A549 treated with dexamethasone at 1 μM for 4 hours (cell line): ENCODE measurements at places on chromosomes 6 and 20. TPM values are rescaled to one million over a fixed set of nuclear protein-coding genes. Genes with fewer than 3 reads are reported as not detected.

The CFAP61 gene
- 0.21 to 0.48 TPM (median 0.40 TPM) in 5 replicates for total RNA-seq

The PBOV1 gene
- total RNA-seq = not detected in 5 replicates

The GMEB2 gene
- total RNA-seq = 7.3 to 10.5 TPM (median 10.1 TPM) in 5 replicates

The TTK gene
- 17.9 to 22.0 TPM (median 19.0 TPM) in 5 replicates for total RNA-seq

The UBE2C gene
- 220 to 247 TPM (median 230 TPM) in 5 replicates for total RNA-seq

The HCRTR2 gene
- not detected in 5 replicates for total RNA-seq

The RRAGD gene
- 3.6 to 5.6 TPM (median 4.5 TPM) in 5 replicates for total RNA-seq

The SLC32A1 gene
- total RNA-seq = 0.04 TPM in 1 of 5 replicates, not detected in the others

The PROKR2 gene
- total RNA-seq = not detected in 5 replicates

The SNAI1 gene
- 7.4 to 14.7 TPM (median 13.0 TPM) in 5 replicates for total RNA-seq

The STX11 gene
- 1.8 to 2.5 TPM (median 2.4 TPM) in 5 replicates for total RNA-seq

The HACE1 gene
- total RNA-seq = 2.4 to 3.2 TPM (median 2.8 TPM) in 5 replicates

The LY6G6F gene
- total RNA-seq = not detected in 5 replicates

The MMP24 gene
- 23.4 to 37.2 TPM (median 35.6 TPM) in 5 replicates for total RNA-seq

The SLC22A16 gene
- total RNA-seq = not detected in 5 replicates

The MYO6 gene
- total RNA-seq = 6.1 to 8.7 TPM (median 7.1 TPM) in 5 replicates

The NR2E1 gene
- total RNA-seq = 0.06 to 0.07 TPM (median 0.07 TPM) in 4 of 5 replicates, not detected in the other

The PGC gene
- total RNA-seq = 0.09 to 0.14 TPM (median 0.10 TPM) in 3 of 5 replicates, not detected in the others

The ADGRG6 gene
- total RNA-seq = 43.7 to 81.4 TPM (median 72.2 TPM) in 5 replicates

The ECT2L gene
- not detected in 5 replicates for total RNA-seq

The ZNF451 gene
- 8.0 to 12.1 TPM (median 9.7 TPM) in 5 replicates for total RNA-seq

The TMEM244 gene
- total RNA-seq = not detected in 5 replicates

The LGSN gene
- 1.9 to 3.7 TPM (median 2.7 TPM) in 5 replicates for total RNA-seq

The DEFB132 gene
- total RNA-seq = not detected in 5 replicates

The RAMACL gene
- 0.07 to 0.18 TPM (median 0.11 TPM) in 5 replicates for total RNA-seq

The MUC21 gene
- total RNA-seq = 0.02 TPM in 1 of 5 replicates, not detected in the others

The ELOVL4 gene
- total RNA-seq = 1.4 to 1.8 TPM (median 1.6 TPM) in 5 replicates

The SNX3 gene
- total RNA-seq = 72.3 to 119 TPM (median 114 TPM) in 5 replicates

The PNPLA1 gene
- total RNA-seq = 0.03 TPM in 1 of 5 replicates, not detected in the others

The GGT7 gene
- total RNA-seq = 5.3 to 7.8 TPM (median 6.6 TPM) in 5 replicates

The ABCF1 gene
- 51.7 to 57.5 TPM (median 54.5 TPM) in 5 replicates for total RNA-seq

The ADTRP gene
- total RNA-seq = 0.29 to 0.90 TPM (median 0.75 TPM) in 5 replicates

The KIF6 gene
- 0.15 to 0.34 TPM (median 0.23 TPM) in 5 replicates for total RNA-seq

The ZC3H12D gene
- 0.02 to 0.21 TPM (median 0.06 TPM) in 5 replicates for total RNA-seq

The SNX5 gene
- total RNA-seq = 233 to 245 TPM (median 238 TPM) in 5 replicates

The FOXQ1 gene
- total RNA-seq = 3.5 to 5.8 TPM (median 5.5 TPM) in 5 replicates

The FAM209A gene
- total RNA-seq = 0.33 to 0.65 TPM (median 0.37 TPM) in 5 replicates

The TAGAP gene
- not detected in 5 replicates for total RNA-seq

The SPATA25 gene
- total RNA-seq = 0.34 to 0.57 TPM (median 0.49 TPM) in 4 of 5 replicates, not detected in the other

The FOXS1 gene
- 0.13 to 0.44 TPM (median 0.34 TPM) in 5 replicates for total RNA-seq

The PPARD gene
- total RNA-seq = 4.7 to 7.3 TPM (median 6.7 TPM) in 5 replicates
